ENCODE measurements at places on chromosomes 16 and 17.

- no peak for DNase-seq
Measured at GRCh38 chr16:15754821-15755534, 101.8 kb downstream of the MYH11 start.

GRCh38 chr17:66414561-66415175 lies 112.3 kb downstream of the PRKCA start:
- DNase-seq: no peak

DNA sequence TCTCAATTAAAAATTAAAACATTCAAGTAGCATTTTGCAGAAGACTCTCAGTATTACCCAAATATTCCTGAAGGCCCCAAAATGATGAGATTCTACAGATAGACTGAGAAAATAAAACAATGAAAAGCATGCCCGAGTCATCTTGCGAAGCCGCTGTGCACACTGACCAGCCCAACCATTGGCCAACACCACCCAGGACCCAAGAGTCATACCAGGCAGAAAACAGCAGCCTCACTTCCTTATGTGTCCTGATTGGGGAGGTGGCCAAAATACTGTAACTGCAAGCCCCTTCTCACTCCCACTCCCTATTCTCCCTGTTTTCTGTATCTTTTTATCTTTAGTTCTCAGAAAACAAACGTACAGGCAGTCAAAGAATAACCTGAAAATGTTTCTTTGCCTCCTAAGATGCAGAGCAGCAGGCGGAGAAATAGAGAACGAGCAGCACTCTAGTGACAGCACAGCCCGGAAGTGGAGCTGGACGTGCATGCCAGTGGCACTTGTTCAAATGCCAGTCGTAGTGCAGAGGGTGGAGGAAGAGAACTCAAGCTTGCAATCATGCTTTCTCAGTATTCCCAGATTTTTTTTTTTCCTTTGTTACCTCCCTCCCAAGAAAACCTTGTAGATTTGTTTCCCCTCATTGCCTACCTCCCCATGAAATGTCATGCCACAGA lies 182.3 kb upstream of the SOX9 start:
- no peak for DNase-seq

DNA sequence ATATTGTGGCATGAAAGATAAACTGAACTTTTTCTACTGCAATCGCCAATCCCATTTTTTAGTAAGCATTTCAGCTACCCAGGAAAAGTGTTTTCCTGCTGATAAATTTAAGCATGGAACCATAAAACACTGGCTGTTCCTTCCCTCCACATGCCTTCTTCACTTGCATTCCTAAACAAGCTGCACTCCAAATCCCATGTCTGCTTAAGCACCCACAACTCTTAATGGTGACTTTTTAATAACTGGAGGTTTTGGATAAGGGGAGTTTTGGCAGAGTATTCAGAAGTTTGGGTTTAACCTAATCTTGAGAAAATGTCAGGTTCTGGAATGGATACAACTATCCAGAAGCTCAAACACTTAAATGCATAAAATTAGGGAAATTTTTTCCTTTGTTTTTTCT lies 345.6 kb upstream of the CA10 start:
- no peak for DNase-seq

DNA sequence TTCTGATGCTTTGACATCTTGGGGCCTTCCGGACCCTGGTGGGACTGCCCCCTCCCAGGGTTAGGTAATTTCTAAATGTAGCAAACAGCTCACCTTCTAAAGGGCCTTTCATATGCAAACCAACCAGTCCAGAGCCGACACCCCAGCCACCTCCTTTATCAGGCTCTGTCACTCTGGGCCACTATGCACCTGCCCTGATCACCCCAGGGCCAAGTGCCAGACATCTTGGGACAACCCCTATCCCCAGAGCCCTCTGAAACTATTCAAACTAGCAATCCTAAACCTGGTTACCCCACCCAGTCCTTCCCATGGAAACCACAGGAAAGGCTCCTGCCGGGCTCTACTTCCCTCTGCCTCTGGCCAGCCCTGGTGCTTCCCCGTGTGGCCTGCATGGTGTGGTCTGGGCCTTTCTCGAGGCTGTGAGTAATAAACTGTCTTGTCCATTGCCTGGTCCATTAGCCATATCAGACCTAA lies 91.2 kb upstream of the TNRC6C start:
- no peak for DNase-seq

GRCh38 chr16:86752582-86753175 lies 174.3 kb downstream of the FOXL1 start:
- no peak for DNase-seq

- DNase-seq: no peak
Measured at GRCh38 chr17:36761203-36761950, 160.0 kb downstream of the MRM1 start.

DNA sequence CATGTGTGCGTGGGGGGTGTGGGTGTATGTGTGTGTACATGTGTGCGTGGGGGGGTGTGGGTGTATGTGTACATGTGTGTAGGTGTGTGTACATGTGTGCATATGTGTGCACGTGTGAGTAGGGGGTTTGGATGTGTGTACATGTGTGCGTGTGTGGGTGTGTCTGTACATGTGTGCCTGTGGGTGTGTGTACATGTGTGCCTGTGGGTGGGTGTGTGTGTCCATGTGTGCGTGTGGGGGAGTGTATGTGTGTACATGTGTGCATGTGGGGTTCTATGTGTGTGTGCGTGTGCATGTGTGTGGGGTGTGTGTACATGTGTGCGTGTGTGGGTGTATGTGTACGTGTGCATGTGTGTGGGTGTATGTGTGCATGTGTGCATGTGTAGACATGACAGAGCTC lies 129.1 kb downstream of the C16orf95 start:
- DNase-seq: no peak
